NCI-H187 treated with DMSO at 0.1 percent for 48 hours (cell line): ENCODE measurements at places on chromosomes 12 and 14.

- no peak for DNase-seq
Observed at GRCh38 chr14:92649934-92650545, 98.4 kb downstream of the LGMN start.

DNA sequence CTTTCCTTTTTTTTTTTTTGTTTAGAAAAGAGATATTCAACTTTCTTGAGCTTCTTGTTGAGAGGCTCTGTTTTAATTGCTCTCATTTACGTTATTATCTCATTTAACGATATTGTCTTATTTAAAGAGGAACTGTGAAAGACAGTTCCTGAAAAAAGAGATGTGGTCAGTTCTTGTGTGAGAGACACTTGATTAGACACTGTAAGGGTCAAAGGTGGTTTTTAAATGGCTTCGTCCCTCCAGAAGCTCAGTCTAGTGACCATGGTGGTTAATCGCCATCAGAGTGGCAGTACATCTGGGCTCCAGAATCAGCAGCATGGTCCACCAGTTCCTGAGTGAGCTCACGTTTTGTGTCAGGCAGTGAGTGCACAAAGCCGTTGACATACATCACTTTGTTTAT lies 57.9 kb upstream of the KCNA5 start:
- DNase-seq = no peak

GRCh38 chr14:62381311-62382070 lies 619.3 kb downstream of the SNAPC1 start:
- DNase-seq = no peak

GRCh38 chr12:131060011-131060703 lies 106.5 kb downstream of the ADGRD1 start:
- DNase-seq = no peak
